NCI-H510A (cell line): ENCODE measurements at places on chromosomes 1 and 21.

DNA sequence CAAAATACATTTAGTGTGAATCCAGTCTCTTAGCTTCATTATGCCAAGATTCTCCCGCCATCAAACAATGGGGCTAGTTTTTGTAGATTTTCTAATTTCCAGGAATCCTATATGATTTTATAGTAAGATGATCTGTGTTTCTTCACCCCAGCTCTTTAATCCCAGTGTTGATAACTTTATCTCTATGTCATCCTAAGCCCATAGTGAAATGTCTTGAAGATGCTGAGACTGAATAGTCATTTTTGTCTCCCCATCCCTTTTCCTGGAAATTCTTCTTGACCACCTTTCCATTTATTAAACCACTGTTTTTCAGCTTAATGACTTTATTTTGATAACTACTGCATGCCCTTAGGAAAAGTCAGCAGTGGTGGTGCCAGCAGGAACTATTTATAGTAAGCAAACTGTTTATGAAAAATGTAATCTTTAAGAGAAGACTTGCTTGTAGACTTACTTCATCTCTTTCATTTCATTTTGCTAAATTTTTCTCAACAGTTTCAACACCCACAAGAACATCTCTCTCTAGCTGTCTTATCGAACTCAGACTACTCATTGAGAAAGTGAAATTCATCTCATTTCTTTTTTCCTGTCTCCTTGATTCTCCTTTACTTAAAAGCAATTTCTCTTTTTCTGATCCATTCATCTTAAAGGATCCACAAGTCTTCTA, 116.6 kb downstream of the NTMT2 start:
- DNase-seq: no peak

GRCh38 chr1:179288977-179289376, 4.6 kb upstream of the SOAT1 start:
- no peak for DNase-seq

- DNase-seq: no peak
Observed at GRCh38 chr1:244860914-244861610, 3.3 kb downstream of the HNRNPU start.

- DNase-seq: no peak
Observed at GRCh38 chr1:37641059-37641458, 6.4 kb upstream of the RSPO1 start.

DNA sequence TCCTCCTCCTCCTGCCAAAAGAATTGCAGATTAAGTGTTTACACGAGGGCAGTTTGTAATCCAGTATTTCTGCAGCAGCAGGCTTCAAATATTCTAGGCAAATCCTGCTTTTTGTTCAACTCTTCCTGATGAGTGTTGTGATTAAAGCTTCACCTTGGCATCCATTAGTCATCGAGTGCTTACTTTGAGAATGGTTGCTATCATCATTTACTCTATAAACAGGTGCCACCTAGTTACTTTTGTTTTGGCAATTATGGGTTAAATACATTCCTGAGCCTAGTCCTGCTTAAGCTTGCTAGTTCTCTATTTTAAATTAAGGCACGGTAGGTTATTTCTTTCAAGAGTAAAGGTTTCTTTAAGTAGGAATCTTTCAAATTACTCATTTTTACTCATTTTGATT, 20.3 kb downstream of the PDC start:
- no peak for DNase-seq
